ENCODE measurements at places on chromosomes 2 and 18. TPM values are rescaled to one million over a fixed set of nuclear protein-coding genes. Genes with fewer than 3 reads are reported as not detected.

DNA sequence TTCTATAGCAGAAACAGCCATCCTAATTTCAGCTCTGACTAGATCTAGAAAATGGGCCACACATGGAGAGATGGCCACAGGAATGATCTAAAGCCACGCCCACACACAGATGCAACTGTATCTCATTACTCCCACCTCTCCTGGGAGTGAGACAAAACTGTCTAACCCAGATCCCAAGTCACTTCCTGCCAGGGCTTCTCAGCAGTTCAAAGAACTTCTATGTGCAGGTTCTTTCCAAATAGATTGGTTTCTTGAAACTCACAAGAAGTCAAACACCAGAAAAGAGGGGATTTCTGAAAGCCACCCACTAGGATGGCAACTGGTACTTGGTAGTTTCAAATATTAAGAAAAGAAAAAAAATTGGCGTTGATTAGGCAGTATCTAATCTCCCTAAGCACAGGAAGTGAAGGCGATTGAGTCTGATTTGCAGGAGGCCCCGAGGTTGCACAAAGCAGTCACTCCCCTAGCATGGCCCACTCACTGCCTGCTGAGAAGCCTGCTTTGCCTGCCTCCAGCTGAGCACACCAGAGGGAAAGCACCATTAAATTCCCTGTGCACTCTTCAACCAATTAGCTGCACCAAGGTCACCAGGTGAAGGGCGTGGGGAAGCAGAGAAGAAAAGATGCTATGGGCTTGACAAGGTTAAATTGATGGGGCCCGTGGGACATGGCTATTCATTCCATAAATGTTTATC is 51.1 kb downstream of the PAPOLG start:
- no peaks in the 10 kb centered on the region for H3K27me3 ChIP-seq
- H3K4me1 ChIP-seq: peaks cover 35% of the 10 kb centered on the region
- no peaks in the 10 kb centered on the region for H3K36me3 ChIP-seq
- DNase-seq: peak; percentile 97

DNA sequence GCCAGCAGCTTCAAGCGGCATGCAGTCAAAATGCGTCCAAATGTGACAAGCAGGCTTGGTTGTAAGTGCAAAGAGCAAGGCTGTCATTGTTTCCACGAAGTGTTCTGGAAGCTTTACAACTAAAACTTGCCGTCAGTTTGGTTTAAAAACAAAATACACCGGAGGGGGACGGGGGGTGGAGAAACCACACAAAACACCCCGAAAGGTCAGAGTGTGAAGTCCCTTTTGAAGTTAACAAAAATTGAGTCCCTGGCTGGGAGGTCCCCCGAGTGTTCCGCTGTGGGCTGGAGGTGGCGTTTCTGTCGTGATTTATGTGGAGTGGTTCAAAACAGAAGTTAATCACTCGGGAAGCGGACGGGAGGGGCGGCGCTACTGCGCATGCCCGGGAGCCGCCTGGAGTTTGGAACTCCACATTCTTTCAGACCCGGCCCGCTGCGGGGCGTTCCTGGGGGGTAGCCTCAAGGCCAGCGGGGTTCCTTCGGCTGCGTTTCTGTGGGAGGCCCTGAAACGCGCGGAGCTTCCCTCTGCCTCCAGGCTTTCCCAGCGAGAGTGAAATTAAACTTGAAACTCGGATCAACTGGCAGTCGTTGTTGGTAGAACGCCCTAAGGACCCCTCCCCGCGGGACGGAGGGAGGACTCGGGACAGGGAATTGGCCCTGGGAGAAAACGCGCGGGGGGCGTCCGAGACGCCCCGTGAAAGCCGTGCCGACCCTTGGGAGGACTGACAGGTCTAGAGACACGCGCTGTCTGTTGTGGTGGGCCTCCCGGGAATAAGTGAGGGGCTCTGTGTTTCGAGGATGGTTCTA is 1.4 kb downstream of the TGIF1 start:
- H3K27me3 ChIP-seq: no peaks in the 10 kb centered on the region
- H3K36me3 ChIP-seq: peaks cover 8% of the 10 kb centered on the region
- peak; percentile 97 for DNase-seq
- H3K27ac ChIP-seq: peak overlapping the region; percentile 96

- no peak for DNase-seq
- no peaks in the 10 kb centered on the region for H3K27me3 ChIP-seq
- no peaks in the 10 kb centered on the region for H3K36me3 ChIP-seq
- no peak overlapping the region for H3K4me3 ChIP-seq
- H3K4me1 ChIP-seq: no peaks in the 10 kb centered on the region
Observed at GRCh38 chr2:28225473-28226080, 167.1 kb upstream of the FOSL2 start.

DNA sequence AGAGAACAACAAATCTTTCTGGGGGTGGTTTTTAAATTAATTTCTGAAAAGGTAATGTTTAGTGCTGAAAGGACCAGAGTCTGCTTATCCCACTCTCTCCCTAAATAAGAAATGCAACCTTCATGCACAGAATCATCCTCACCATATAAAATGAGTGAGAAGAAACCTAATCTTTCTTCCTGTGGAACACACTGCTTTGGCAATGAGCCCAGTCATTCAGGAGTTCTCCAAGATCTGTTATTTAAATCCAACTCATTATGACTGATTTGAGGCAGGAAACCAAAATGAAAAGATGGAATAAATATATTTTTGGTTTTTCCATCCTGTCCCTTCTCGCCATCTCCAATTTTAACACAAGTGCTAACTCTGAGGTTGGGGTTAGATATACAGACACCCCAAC is 228.3 kb downstream of the SRBD1 start:
- no peaks in the 10 kb centered on the region for H3K27me3 ChIP-seq
- no peaks in the 10 kb centered on the region for H3K36me3 ChIP-seq
- H3K4me3 ChIP-seq: no peak overlapping the region
- no peak overlapping the region for H3K27ac ChIP-seq
- peaks cover 6% of the 10 kb centered on the region for H3K4me1 ChIP-seq

Gene NABP1
- 38.4 TPM for total RNA-seq

Gene UGT1A4
- total RNA-seq: 0.11 TPM

Gene RAB1A
- 119 TPM for total RNA-seq
